ENCODE measurements at places on chromosomes 13 and 19.

DNA sequence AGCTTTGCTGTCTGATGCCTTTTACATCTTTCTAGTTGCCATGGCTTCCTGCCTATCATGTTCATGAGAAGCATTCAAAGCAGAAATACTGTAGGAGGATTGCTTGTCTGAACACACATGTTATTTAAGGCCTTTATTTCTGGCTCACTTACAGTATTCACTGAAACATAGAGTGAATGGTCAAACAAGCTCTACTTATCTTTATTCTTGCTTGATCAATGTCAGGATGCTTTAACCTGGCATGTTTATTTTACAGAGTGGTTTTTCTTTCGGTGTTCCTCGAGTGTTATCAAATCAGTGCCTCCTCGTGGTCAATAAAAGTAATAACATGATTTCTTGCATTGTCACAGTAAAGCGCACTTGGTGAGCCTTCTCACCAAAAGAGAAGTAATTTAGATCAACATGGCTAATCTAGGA, 73.5 kb upstream of the PCDH17 start:
- no peak for DNase-seq

DNA sequence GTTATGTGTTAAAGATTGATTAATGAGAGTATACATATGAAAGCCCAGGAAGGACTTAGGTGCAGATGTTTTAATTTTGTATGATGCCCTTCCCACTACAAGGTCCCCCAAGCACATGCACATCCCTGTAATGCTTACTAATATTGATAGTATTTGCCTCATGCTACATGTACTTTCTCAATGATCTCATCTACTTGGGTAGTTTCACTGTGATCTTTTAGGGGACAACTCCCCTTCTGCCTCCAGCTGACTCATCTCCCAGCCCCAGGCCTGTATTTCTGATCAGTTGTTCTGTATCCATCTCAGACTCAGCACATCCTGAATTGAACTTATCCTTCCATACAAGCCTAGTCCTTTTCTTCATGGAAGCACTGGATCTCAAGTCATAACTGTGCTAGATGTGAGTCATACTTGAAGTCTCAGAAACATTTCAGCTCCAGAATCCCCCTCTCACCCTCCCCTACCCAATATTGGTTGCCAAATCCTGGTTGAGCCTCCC, 49.4 kb upstream of the INTS6 start:
- peak; percentile 79 for DNase-seq

GRCh38 chr19:10289167-10289835, 451 bp upstream of the ICAM5 start:
- peak; percentile 61 for DNase-seq

- DNase-seq, result peak; percentile 83
These were observed 870 bp downstream of the ZNF44 start for GRCh38 chr19:12293777-12294248.

DNA sequence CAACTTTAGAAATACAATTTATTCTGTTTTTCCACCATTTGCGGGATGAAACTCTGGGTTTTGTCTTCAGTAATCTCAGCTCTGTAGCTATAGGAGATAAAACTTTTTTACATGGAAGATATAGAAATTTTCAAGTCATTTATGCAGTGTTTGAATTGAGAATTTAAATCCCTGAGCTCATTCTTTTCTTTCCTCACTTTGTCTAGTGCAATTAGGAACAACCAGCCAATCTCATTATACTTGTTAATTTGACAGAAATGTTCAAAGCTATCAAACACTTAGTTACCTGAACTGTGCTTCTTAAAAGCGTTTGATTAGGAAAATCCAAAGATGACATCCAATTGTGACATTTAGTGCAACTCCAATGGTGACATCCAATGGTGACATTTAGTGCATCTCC, 1014.3 kb downstream of the SLITRK5 start:
- no peak for DNase-seq
